Muscle of leg (tissue), 16 donors: ENCODE measurements at places on chromosomes 11 and 22. TPM values are rescaled to one million over a fixed set of nuclear protein-coding genes. Genes with fewer than 3 reads are reported as not detected.
A peak's percentile ranks its signal among the peaks of the same experiment; 100 is the strongest.

The OR8J1 gene
- not detected for total RNA-seq

The PRDM11 gene
- 20.7 TPM for total RNA-seq

The OAF gene
- 44.2 TPM for total RNA-seq

DNA sequence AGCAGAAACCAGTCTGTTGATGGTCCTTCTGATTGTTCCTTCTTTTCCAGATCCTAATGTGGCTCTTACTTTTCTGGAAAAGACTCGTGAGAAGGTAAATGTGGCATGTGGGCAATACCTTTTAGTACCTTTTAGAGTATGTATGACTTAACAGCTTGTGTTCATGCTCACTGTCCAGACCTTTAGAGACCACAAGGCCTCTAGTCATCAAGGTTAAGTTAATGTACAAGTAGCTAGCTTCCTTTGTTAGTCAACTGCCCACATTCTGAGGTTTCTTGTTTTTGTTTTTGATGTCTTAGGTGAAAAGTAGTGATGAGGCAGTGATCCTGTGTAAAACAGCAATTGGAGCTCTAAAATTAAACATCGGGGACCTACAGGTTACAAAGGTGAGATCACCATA is 7.6 kb downstream of the PSMD13 start:
- DNase-seq: no peak
- H3K4me1 ChIP-seq: no peaks in the 10 kb centered on the region
- peaks cover 59% of the 10 kb centered on the region for H3K36me3 ChIP-seq
- no peaks in the 10 kb centered on the region for H3K27me3 ChIP-seq
- H3K27ac ChIP-seq: no peak overlapping the region

- H3K36me3 ChIP-seq: no peaks in the 10 kb centered on the region
- no peak overlapping the region for H3K4me3 ChIP-seq
- DNase-seq: no peak
These were observed 460.3 kb downstream of the SOX6 start for GRCh38 chr11:15896026-15896425.

DNA sequence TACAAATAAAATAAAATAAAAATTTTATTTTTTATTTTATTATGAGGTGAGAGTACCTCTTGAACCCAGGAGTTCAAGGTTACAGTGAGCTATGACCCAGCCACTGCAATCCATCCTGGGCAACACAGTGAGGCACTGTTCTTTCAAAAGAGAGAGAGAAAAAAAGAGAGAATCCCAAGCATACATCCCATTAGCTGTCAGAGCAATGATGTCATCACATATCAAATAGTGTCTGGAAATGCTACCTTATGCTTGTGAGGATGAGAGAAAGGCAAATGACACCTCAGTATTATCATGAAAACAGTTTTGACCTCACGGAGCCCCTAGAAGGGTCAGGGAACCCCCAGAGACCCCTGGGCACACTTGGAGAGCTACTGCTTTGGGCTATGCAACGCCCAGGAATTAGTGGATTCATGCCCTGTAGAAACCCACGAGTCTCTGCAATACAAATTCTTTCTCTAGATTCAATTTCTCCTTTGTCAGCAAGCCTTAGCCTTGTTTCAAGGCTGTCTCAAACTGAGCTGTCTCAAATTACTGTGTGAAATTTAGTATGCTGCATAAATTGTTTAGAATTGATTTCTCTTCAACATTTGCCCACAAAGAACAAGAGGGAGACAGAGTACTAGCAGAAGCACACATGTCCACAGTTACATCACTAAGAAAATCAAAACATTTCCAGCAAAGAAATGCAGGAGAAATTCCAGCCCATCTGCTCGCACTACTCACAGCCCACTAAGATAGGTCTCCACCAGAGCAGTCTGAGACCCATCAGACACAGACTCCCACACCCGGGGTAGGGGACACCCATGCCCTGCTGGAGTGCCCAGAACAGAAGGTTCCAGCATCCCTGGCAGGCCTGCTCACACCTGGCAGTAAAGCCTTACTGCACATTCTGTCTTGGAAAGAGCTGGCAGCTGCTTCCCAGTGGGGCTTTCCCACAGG is 18.1 kb downstream of the DGCR2 start:
- no peaks in the 10 kb centered on the region for H3K36me3 ChIP-seq
- H3K4me3 ChIP-seq: no peak overlapping the region
- no peaks in the 10 kb centered on the region for H3K27me3 ChIP-seq
- peaks cover 45% of the 10 kb centered on the region for H3K4me1 ChIP-seq

- H3K4me3 ChIP-seq: no peak overlapping the region
- no peaks in the 10 kb centered on the region for H3K27me3 ChIP-seq
- H3K4me1 ChIP-seq: no peaks in the 10 kb centered on the region
- H3K27ac ChIP-seq: no peak overlapping the region
- no peaks in the 10 kb centered on the region for H3K36me3 ChIP-seq
These were observed 12.8 kb downstream of the PNPLA5 start for GRCh38 chr22:43878831-43879550.

DNA sequence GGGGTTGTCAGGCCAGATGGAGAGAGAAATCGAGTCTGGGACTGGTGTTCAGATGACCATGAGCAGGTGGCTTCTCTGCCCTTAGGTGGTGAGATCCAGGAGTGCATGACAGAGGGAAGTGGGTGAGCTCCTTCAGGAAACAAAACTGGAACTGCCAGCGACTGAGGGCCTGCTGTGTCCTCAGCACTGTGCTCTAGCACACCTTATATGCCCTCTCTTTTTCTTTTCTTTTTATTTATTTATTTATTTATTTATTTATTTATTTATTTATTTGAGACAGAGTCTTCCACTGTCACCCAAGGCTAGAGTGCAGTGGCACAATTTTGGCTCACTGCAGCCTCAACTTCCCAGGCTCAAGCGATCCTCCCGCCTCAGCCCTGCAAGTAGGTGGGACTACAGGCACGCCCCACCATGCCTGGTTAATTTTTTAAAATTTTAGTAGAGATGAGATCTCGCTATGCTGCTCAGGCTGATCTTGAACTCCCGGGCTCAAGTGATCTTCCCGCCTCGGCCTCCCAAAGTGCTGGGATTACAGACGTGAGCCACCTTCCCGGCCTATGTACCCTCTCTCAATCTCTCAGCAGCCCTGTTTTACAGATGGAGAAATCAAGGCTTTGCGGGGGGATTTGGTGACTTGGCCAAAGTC is 14.8 kb upstream of the RASD2 start:
- peaks cover 17% of the 10 kb centered on the region for H3K27me3 ChIP-seq
- H3K36me3 ChIP-seq: no peaks in the 10 kb centered on the region
- H3K4me3 ChIP-seq: no peak overlapping the region
- peaks cover 23% of the 10 kb centered on the region for H3K4me1 ChIP-seq
- H3K27ac ChIP-seq: peak overlapping the region; percentile 25

- H3K4me1 ChIP-seq: peaks cover 4% of the 10 kb centered on the region
- DNase-seq: peak; percentile 87
- no peaks in the 10 kb centered on the region for H3K27me3 ChIP-seq
- H3K36me3 ChIP-seq: no peaks in the 10 kb centered on the region
These were observed 261.5 kb downstream of the LARGE1 start for GRCh38 chr22:33658775-33659174.

DNA sequence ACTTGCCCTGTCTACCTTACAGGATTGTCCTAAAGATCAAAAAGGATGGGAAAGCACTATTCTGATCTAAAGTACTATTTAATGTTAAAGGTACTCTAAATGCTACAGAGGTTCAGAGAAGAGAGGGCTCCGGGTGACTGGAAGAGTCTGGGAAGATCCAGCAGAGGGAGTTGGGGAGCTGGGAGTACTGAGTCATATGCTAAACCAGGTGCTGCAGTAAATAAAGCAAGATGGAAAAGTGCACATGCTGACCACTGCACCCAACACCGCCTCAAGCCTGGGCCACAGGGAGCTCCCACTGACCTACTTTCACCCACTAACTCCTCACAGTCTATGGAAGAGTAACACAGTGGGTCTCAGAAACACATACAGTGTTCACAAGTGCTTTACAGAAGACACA is 49.3 kb downstream of the WT1 start:
- peak; percentile 7 for DNase-seq
- no peaks in the 10 kb centered on the region for H3K36me3 ChIP-seq
- no peak overlapping the region for H3K27ac ChIP-seq
- no peak overlapping the region for H3K4me3 ChIP-seq
- H3K27me3 ChIP-seq: peaks cover 4% of the 10 kb centered on the region
- no peaks in the 10 kb centered on the region for H3K4me1 ChIP-seq

DNA sequence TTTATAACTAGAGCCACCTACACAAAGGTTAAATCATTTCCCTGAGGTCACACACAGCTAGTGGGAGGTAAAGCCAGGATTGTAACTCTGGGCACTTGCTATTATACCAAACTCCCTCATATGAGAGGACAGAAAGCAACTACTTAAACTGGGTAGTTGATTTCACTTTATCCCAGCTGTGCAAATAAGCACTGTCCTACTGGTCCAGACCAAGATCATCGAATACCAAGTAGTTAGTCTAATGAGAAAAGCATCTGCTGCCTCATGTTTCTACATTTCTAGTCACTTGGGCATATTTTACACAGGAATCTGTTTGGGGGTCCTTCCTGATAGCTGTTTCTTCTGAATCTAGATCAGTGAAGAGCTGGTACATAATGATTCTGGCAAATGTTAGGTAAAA is 178.6 kb upstream of the NARS2 start:
- no peaks in the 10 kb centered on the region for H3K4me1 ChIP-seq
- H3K27me3 ChIP-seq: no peaks in the 10 kb centered on the region
- H3K4me3 ChIP-seq: no peak overlapping the region
- H3K27ac ChIP-seq: no peak overlapping the region
- H3K36me3 ChIP-seq: peaks cover 12% of the 10 kb centered on the region

- no peak overlapping the region for H3K27ac ChIP-seq
- no peak overlapping the region for H3K4me3 ChIP-seq
- no peaks in the 10 kb centered on the region for H3K36me3 ChIP-seq
- peak; percentile 85 for DNase-seq
- H3K27me3 ChIP-seq: peaks cover 17% of the 10 kb centered on the region
These were observed 1.2 kb downstream of the PLEKHB1 start for GRCh38 chr11:73647459-73648100.

DNA sequence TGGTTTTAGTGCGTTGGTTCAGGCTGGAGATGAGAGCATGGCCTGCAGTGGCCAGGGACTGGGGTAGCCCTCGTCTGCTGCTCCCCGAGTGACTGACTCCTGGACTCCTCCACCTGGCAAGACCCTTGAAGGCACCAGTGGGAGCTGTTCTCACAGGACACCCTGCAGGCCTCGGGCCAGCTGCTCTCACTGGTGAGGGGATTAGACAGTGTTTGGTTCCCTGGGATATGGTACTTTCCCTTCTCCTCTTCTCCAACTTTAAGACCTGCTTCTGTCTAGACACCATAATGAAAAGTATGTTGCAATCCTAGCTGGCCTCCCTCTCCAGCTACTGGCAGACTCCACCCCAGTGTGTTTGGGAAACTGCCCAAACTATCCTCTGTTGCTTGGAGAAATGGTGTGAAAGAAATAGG is 168.8 kb upstream of the CADM1 start:
- peaks cover 7% of the 10 kb centered on the region for H3K27me3 ChIP-seq
- peaks cover 12% of the 10 kb centered on the region for H3K4me1 ChIP-seq
- H3K27ac ChIP-seq: no peak overlapping the region

DNA sequence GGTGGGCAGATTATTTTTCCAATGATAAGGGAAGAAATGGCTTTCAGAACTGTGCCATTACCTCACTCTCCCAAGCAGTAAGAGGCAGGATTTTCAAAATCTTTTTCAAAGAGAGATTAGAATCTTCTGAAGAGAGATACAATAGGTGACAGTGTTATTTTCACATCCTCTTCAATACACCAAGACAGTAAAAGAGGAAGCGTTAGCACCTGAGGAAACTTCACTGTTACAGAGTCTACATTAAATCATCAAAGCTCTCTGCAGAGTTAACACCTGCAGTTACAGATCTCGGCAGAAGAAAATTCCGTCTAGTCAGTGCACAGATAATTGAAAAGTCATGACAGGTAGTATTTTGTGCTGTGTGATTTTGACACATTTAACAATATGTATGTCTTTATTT is 144.9 kb downstream of the PGR start:
- no peak for DNase-seq
- H3K27me3 ChIP-seq: no peaks in the 10 kb centered on the region
- H3K27ac ChIP-seq: no peak overlapping the region
- H3K4me1 ChIP-seq: no peaks in the 10 kb centered on the region
- no peak overlapping the region for H3K4me3 ChIP-seq

DNA sequence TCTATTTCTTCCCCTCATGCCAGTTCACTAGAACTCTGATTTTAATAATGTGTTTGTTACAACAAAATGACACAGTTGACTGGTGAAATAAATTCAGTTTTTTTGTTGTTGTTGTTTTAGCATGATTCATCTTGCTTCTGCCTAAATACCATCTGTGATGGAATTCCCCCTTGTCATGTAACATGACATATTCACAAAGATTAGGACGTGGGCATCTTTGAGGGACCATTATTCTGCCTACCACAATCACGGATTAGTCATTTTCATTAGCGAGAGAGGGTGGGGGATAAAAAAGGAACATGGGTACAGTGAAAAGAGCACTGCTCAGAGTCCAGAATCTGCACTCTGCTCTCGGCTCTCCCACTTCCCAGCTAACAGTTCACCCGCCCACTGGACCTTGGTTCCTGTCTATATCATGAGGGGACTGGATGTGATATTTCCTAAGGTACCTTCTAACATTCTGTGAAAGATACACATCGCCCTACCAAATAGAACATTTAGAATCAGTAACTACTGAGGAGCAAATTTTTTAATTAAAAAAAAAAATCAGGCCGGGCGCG is 11.3 kb downstream of the HTATIP2 start:
- no peak overlapping the region for H3K4me3 ChIP-seq
- H3K36me3 ChIP-seq: no peaks in the 10 kb centered on the region
- H3K27ac ChIP-seq: no peak overlapping the region
- H3K27me3 ChIP-seq: no peaks in the 10 kb centered on the region
- no peak for DNase-seq
- no peaks in the 10 kb centered on the region for H3K4me1 ChIP-seq

DNA sequence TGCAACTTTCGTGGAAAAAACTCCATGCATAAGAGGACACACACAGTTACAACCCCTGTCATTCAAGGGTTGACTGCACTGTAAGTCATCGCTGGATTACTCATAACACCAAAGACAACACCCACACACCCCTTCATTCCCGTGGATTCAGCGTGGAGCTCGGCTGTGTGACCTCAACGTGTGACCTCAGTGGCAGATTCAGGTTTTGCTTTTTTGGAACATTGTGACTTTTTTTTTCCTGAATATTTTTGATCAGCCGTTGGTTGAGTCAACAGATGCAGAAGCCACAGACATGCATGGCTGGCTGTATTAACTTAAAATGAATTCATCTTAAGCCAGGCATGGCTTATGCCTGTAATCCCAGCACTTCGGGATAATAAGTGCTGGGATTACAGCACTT is 19.7 kb upstream of the MUC5AC start:
- H3K4me1 ChIP-seq: no peaks in the 10 kb centered on the region
- H3K27me3 ChIP-seq: no peaks in the 10 kb centered on the region
- no peak overlapping the region for H3K27ac ChIP-seq
- no peak overlapping the region for H3K4me3 ChIP-seq
- no peaks in the 10 kb centered on the region for H3K36me3 ChIP-seq

- no peaks in the 10 kb centered on the region for H3K36me3 ChIP-seq
- H3K4me3 ChIP-seq: no peak overlapping the region
- no peaks in the 10 kb centered on the region for H3K4me1 ChIP-seq
- no peak overlapping the region for H3K27ac ChIP-seq
- no peak for DNase-seq
These were observed 11.9 kb upstream of the NARS2 start for GRCh38 chr11:78586452-78587046.
